ENCODE measurements at places on chromosomes 4 and X. TPM values are rescaled to one million over a fixed set of nuclear protein-coding genes. Genes with fewer than 3 reads are reported as not detected.

DNA sequence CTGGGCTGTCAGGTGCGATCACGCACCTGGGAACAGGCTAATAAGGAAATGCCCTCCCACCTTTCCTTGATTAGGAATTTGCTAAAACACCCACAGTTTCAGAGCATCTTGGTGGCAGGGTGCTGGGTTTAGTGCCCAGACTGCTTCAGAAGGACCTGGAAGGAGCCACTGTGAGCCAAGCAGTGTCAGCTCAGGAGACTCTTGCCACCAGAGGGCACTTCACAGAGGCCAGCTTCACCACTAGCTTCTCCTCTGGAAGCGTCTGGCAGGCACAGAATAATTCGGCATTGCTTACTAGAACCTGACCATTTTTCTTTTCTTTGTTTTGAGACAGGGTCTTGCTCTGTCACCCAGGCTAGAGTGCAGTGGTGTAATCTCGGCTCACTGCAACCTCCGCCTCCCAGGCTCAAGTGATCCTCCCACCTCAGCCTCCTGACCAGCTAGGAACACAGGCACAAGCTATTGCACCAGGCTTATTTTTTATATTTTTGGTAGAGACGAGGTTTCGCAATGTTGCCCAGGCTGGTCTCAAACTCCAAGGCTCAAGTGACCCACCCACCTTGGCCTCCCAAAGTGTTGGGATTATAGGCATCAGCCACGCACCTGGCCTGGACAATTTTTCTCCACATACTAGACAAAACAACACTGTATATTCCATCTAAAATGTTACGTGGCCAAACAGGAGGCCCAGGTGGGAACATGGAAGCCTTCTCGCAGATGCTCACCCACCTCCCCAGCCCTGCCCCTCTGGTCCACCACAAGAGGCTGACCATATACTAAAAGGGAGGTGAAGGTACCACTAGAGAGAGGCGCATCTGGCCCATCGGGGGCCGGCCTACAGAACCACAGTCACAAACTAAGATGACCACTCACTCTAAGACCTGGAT is 14.1 kb downstream of the NOP14 start:
- no peak for DNase-seq

P2RY4 gene
- 0.12 TPM for total RNA-seq

- DNase-seq, result no peak
These were observed 85.5 kb downstream of the USP46 start for GRCh38 chr4:52573551-52573950.

DNA sequence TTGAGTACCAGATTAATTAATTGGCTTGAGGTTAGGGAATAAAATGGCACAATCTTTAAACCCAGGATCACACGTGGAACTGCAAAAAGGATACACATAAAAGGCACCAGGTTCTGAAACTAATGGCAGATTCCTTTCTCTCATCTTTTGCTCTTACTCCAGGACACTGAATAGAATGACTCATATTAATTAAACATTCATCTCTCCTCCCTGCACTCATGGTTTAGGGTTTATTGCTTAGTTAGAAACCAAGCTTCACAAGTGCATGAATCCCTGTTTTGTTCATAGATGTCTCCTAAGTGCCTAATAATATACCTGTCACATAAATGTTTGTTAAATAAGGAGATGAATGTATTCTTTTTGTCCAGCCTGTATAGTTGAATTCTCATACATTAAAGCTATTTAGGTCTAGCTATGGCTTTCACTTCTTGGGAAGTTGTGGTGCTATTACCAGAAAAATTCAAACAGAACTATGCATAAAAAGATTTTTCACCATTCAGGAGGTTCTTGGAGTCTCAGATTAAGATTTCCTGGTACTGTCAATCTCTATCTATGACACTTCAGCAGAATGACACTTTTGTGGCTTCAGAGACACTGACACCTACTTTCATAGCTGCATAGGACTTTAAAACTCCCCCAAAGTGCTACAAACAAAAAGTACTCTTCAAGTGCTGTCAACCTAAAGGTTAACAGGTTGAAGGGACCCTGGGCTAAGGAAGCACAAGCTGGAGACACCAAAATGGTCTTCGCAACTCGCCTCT is 7.4 kb downstream of the CORIN start:
- DNase-seq, result no peak

GRCh38 chrX:64885850-64886249 is 90.4 kb downstream of the ZC4H2 start:
- peak; percentile 1 for DNase-seq

DNA sequence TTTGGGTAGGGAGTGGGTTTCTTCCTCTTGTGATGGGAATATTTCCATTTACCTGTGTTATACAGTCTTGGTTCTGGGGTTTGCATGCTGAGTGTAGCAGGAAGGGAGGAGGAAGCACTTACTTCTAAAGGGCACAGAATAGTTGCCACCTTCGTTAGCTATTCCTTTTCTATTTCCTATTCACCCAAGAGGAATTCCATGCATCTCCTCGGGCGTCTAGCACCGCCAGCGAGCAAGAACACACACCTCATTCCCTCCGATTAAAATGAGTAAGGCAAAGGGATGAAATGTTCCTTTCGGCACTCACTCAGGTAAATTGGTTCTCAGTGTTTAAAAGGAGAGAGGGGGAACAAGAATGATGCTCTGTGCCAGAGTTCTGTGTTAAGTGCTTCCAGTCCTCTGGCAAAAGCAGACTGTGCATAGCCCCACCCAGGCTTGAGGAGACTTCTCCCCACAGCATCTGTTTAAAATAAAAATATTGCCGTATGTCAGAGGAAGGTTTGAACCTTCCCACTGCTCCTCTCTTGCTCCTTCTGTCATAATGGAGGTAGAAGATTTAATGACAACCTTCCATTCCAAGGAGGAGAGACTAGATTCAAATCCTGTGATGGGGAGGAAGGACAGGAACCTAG is 351.4 kb downstream of the PTTG2 start:
- no peak for DNase-seq

DNA sequence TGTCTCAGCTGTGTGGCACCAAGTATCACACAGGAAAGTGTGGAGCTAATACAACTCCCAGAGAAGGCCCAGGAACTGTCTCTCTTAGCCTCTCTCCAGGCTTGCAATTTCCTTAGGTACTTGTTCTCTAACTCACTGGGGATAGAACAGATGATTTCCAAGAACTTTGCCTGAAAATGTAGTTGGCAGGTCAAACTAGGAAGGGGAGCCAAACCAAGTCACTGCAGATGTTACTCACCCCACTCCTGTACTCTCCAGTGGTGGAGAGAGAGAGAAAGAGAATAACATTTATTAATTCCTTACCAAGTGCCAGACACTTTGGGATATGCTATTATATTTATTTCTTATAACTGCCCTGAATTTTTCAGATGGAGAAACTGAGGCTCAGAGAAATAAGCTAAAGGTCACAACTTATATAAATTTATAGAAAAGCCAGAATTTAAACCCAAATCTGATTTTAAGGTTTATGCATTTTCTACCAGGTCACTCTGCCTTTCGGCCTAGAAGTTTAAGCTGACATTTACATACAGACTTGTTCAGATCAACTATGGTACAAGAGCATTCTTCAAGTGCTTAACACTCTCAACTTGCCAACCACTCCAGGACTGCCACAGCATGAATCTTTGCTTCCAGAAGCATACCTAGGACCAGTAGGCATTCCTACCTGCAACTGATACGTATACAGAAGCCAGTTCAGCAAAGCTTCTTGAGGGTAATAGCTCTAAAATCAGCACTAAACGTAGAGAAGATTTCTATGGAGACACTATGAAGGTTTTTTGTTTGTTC is 248.6 kb upstream of the ETNPPL start:
- DNase-seq, result no peak

DNA sequence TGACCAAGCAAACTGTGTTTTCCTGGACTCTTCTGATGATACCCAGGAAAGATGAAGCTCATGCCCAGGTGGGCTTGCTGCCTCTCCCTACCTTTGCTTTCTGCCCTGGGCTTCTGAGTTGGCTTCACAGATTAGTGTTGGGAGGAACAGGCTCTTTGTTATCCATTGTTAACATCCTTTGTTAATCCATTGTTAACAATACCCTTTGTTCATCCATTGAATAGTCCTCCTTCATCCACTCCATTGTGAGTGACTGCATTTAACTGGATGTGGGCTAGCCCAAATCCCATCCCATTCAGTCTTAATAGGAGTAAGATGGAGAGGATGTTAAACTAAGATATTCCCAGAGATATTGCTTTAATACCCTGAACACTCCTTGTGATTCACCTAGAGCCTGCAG is 199.0 kb upstream of the LNX1 start:
- no peak for DNase-seq

DNA sequence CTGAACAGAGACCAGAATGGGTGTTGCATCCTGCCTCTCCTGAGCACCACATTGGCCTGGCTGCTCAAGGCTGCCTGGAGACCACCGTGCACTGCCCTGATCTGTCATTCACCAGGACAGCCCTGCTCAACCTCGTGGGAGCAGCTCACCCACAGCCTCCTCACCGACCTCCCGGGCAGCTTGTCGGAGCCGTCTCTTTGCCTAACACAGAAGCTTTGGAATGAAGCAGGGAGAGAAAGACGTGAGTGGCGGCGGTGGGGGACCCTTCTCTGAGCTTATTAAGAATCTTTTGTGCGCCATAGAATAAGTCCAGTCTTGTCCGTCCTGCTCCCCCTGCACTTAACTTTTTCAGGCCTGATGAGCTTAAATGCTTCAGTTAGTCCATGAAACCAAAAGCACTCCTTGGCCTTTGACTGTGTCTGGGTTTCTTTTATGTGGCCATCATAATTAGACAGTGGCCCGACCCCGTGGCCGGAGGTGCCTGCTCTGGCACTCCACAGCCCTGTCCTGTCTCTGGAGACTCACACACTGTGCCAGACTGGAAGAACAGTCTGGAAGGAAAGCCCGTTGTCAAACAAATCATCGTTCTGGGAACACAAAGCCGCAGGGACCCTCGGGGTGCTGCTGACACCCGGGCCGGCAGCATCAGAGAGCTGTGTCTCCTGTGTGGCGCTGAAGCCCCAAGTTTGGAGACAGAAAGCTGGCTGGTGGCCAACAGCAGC is 192.8 kb downstream of the BCOR start:
- DNase-seq, result no peak

DNA sequence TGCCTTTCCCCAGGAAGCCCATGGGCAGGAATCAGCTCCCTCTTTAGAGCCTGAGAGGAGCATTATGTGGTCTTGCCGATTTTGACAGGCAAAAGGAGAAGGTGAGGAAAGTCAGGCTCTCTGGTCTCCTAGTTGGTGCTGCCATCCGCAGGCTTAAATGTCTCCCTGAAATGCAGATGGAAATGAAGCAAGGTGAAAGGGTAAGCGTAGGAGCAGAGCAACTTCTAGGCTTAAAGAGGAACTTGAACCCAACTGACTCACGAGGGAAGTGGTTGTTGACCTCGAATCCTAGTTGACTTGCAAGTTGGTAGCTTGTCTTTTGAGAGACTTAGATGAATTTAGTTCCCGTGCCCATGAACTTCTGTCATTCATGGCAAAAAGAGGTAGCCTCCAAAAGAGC is 205.9 kb downstream of the PTTG2 start:
- no peak for DNase-seq

TASL gene
- 3.4 TPM for total RNA-seq

DNA sequence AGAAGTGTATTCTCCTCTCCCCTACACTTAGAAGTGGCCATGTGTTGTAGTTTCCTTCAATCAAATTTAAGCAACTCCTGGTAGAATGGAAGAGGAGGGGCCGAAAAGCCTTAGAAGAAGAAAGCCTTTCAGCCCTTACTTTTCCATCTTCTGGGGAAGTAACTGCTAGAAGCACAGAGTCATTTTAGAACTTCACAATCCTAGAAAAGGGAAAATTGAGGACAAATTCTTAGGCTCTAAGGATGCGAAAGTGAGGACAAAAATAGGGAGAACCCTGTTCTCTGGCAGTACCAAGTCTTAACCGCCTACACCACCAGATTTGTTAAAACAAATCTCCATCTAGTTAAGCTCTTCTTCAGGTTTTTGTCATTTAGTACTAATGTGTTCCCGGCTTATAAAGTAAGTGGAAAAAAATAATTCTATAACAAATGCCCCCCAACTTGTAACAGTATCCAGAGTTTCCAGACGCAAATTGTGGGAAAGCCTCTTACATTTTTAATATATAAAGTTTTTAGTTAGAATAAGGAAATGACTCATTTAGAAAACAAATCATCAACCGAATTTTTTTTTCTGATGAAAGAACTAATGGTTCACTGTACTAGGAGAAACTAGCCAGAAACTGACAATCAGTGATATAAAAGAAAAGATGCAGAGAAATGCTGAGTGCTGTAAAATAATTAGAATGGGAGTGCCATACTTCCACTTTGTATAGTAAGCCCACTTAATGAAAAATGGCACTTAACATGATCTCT is 76.0 kb downstream of the ARAP2 start:
- DNase-seq, result no peak

- DNase-seq, result no peak
These were observed 42.7 kb downstream of the GATB start for GRCh38 chr4:151717909-151718628.

- no peak for DNase-seq
These were observed 35.0 kb upstream of the BCOR start for GRCh38 chrX:40132751-40133150.

GRCh38 chr4:89949782-89950387 is 55.2 kb downstream of the MMRN1 start:
- no peak for DNase-seq

GRCh38 chrX:34404386-34405070 is 252.6 kb downstream of the TMEM47 start:
- DNase-seq, result no peak

DAPP1 gene
- 39.7 TPM for total RNA-seq

DNA sequence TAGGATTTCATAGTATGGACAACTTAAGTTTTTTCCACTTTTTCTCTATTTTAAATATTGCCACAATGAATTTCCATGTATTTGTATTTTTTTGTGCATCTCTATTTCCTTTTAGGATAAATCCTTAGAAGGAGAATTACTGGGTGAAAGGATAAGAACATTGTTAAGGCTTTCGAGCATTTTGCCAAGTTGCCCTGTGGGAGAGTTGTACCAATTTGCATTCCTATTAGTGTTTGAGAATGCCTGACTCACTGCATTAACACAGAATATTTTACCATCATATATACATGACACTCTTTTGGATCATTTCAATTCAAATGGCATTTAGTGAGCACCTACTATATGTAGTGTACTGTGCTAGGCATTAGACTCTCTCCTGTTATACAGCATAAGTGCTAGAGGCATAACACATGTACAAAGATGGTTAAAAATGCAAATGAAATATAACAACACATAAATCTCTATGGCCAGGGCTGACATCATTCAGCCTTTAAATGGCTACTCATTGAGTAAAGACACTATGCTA is 57.0 kb downstream of the PLAC1 start:
- DNase-seq, result no peak

SMIM10 gene
- 3.2 TPM for total RNA-seq

DNA sequence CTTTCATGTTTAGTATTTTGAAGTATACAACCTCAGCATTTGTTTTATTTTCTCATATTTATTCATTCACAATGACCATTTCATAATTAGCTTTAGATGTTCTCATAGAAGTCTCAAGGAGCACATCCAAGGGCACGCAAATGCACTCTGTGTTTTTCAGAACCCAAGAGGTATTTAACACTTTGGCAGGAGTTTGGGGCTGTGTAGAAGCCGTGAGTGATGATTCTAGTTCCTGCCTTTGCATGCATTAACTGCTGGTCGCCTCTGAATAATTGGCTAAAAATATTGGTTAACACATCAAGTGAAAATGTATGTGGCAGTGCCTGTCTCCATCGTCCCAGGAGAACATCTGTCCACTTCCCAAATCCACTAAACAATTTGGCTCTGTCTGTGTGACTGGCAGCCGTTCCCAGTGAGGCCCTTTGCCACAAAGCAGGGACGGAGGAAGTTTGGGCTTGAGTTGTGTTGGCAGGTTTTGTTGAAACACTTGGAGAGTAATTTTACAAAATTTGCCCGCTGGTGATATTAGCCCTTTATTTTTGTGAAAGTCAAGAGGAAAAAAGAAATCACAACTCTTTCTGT is 730.7 kb upstream of the SLIT2 start:
- no peak for DNase-seq
